ENCODE measurements at places on chromosomes 4 and X. TPM values are rescaled to one million over a fixed set of nuclear protein-coding genes. Genes with fewer than 3 reads are reported as not detected.

DNA sequence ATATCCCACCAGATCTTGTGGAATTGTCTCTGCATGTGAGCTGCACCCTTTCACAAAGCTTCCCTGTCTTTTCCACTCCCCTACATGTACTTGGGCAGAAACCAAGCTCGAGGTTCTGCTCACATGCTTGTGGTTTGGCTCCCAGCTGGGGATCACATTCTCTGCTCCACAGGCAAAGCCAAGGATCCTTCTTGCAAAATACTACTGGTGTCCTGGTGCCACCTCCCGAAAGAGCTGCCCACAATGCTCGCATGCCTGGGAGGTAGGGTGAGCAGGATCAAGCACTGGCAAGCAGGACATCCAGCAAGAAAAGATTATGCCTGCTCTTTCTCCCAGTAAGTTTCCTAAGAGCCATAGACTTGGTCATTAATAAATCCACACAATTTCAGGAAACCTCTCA lies 45.1 kb upstream of the PPARGC1A start:
- DNase-seq, result peak; percentile 70

- no peak for DNase-seq
Observed at GRCh38 chrX:11611965-11612364, 53.8 kb downstream of the ARHGAP6 start.

CSAG2 gene
- total RNA-seq, result not detected

GAGE12J gene
- not detected for total RNA-seq

GRCh38 chrX:94089149-94089548 lies 415.1 kb downstream of the FAM133A start:
- no peak for DNase-seq

G3BP2 gene
- 407 TPM for total RNA-seq

DNA sequence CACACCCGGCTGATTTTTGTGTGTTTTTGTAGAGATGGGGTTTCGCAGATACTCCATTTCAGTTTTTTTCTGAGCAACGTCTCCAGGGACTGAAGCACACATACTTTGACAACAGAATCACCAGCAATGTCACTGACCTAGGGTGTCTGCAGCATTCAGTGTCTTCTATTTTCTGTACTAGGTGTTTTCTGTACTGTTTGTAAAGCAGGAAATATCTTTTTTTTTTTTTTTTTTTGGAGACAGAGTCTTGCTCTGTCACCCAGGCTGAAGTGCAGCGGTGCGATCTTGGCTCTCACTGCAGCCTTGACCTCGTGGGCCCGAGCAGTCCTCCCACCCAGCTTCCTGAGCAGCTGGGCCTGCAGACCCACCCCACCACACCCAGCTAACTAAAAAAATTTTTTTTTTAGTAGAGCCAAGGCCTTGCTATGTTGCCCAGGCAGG lies 8.9 kb downstream of the ADD1 start:
- no peak for DNase-seq

DNA sequence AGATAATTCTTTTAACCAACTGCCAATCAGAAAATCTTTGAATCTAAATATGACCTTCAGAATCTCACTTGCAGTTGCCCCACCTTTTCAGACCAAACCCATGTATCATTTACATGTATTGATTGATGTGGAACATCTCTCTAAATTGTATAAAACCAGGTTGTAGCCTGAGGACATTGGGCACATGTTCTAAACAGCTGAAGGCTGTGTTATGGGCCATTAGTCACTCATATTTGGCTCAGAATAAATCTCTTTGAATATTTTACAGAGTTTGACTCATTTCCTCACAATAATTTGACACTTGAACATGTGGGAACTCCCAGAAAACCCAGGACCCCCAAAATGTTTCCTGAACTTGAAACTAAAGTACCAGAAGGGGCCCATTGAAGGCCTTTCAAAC lies 58.7 kb downstream of the UGT2B10 start:
- DNase-seq, result no peak

- no peak for DNase-seq
Observed at GRCh38 chrX:8906299-8906938, 105.2 kb upstream of the FAM9A start.

SPANXB1 gene
- not detected for total RNA-seq

DNA sequence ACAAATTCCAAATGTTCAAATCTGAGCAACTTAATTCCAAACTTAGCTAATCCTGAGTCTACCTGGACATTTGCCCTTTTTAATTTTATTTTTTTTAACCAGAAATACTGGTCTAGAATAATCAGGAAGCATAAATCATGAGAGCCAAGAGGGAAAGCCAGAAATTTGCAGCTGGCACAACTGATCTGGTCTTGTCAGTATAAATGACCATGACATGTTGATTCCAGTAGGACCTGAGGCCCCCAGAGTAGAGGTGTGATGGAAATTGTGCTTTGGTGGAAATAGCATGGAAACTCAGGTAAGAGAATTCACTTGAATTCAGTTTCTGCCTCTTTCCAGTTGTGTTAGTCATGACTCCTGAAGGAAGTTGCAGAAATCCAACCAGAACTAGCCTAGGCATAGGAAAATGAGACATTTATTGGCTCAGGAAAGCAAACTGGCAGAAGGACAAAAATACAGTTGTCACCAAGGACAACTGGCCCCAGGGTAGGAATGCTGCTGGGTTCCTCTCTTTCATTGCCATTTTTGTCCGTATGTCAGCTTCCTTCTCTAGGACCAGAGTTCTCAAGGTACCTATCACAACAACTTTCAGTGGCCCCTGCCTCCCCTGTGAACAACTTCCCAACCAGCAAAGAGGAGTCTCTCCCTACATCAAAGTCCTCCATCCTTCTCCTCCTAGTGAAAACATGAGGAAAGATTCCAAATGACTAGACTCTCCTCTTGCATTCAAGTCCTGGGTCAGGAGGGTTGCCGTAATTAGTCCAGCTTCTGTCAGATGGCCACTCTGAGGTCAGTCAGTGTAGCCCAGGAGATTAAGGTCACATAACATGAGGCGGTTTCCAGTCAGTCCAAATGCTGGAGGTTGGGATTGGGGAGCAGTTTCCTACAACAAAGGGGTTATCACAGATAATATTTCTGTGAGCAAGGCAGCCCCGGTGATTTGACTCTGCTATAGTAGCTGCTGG lies 29.3 kb upstream of the MYOZ2 start:
- no peak for DNase-seq

DDX53 gene
- not detected for total RNA-seq

DNA sequence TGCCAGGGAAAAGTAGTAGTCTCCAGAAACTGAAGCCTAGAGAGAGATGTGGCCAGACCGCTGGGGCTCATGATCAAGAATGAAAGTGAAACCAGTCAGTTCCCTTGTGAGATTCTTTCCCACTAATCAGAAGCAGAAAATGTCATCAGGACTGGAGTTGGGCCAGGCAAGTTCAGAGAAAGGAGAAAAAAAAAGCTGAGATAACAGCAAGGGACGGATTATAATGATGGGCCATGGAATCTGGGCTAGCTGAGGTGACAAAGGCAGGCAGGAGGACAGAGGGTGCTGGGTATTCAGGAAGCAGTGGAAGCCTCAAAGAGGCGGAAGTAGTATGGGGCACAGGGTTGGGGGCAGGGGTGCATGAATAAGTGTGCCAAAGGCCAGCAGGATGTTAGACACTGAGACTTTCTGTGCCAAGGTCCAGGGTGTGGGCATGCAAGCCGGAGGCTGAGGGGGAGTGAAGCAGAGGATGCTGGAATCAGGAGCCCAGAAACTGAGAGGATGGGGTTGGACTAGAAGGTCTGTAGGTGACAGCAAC lies 2.5 kb downstream of the CXorf38 start:
- DNase-seq, result peak; percentile 78
